Stimulated activated CD8-positive, alpha-beta memory T cell treated with anti-CD3 and anti-CD28 coated beads, Interleukin-15, amount 100 ng/mL, for 48 hours (primary cell): ENCODE measurements at places on chromosomes 7 and 10.

- DNase-seq, result no peak
Measured at GRCh38 chr7:83441-83840, 108.9 kb upstream of the FAM20C start.

DNA sequence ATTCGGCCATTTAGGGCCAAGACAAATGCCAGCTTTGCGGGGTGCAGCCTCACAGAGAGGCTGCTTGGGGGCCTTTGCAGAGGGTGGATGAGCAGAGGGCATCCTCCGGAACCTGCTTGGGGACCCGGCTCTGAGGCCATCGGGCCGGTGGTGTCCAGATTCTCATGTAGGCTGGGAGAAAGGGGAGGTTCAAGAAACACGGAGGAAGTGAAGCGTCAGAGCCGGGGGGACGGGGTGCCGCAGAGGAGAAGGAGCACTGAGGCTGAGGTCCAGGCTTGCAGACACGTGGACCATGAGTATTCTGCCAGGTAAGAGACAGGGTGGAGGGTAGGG is 150.7 kb upstream of the SHH start:
- DNase-seq, result no peak

- no peak for DNase-seq
Measured at GRCh38 chr10:131587976-131588680, 276.6 kb upstream of the TCERG1L start.

DNA sequence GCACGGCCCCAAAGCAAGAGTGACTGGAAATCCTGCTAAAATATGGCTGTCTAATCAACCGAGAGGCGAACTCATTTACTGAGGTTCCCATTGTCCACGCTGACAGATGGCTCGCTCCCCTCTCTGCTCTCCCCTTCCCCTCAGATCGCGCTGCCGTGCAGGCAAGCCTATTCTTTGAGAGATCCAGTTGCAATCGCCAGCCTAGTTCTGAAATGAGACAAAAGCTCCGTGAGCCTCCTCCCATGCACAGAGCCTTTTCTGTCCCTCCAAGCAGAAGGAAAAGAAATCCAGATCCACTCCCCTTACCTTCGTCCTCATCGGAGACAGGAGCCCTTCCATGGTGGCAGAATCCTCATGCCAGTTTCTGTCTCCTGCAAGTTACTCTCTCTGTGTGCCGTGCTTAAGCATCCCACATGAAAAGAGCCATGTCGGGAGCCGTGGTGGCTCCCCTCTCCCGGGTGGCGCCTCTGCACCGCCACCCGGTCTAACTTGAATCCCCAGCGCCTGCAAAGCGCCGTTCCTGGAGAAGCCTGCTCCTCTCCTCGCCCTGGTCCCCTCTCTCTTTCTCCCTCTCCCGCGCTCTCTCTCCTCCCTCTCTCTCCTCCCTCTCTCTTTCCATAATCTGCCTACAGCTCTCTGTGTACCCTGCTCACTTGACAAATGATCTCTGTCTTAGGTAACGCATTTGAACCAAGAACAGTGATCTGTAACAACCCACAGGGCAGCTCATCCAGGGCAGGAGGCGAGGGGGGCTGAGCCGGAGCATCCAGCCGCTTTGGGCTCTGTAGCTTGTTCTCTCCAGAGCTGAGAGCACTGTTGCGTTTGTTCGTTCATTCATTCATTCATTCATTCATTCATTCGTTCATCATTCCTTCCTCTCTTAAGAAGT is 156.8 kb downstream of the FRMD4A start:
- DNase-seq, result no peak

DNA sequence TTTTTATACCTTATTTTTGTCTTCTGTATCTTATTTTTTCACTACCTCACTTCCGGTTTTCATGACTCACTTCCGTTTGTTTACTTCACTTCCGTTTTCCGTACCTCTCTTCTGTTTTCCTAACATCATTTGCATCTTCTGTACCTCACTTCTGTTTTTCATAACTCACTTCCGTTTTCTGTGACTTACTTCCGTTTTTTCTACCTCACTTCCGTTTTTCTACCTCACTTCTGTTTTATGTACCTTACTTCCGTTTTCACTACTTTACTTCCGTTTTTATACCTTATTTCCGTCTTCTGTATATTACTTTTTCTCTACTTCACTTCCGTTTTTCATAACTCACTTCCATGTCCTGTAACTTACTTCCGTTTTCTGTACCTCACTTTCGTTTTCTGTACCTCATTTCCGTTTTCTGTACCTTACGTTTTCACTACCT is 492.5 kb upstream of the AKR1E2 start:
- DNase-seq, result no peak

- DNase-seq, result no peak
Measured at GRCh38 chr10:130973127-130973839, 338.2 kb downstream of the TCERG1L start.

GRCh38 chr10:117094856-117095255 is 43.2 kb downstream of the VAX1 start:
- DNase-seq, result no peak

DNA sequence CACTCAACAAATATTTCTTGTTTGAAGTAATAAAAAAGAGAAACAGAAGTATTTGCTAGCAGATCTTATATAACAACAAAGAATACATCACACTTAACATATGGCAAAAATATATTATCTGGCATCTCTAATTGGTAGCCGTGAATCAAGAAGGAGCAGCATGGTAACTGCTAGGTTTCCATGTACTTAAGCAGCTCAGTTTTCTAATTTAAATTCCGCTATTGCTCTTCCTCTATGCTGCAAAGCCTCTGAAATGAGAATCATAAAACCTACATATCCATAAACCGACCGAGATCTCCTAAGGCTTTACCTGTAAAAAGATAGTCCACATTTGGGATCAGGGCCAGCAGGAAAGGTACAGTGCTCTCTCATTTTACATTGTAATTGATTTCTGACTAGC is 76.6 kb upstream of the PTPRZ1 start:
- DNase-seq, result no peak

DNA sequence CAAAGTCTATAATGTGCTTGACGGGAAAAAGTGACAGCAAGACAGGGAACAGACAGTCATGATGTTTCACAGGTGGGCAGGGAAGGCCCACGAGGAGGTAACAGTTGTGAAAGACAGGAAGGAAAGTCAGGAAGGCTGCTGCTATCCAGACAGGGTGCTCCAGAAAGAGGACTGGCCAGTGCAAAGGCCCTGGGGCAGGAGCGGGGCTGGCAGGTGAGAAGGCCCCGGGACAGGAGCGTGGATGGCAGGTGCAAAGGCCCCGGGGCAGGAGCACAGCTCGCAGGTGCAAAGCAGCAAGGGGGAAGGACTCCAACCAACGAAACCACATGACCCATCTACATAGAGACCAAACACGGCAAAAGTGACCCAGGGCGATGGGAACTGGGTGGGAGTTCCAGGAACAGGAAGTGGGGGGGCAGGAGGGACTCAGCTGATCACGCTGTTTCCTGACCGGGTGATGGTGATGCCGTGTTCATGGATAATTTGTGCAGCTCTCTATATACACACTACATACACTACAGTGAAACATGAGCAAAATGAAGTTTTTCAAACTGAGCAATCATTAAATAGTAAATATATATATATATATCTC is 138.2 kb downstream of the MAD1L1 start:
- DNase-seq, result no peak

DNA sequence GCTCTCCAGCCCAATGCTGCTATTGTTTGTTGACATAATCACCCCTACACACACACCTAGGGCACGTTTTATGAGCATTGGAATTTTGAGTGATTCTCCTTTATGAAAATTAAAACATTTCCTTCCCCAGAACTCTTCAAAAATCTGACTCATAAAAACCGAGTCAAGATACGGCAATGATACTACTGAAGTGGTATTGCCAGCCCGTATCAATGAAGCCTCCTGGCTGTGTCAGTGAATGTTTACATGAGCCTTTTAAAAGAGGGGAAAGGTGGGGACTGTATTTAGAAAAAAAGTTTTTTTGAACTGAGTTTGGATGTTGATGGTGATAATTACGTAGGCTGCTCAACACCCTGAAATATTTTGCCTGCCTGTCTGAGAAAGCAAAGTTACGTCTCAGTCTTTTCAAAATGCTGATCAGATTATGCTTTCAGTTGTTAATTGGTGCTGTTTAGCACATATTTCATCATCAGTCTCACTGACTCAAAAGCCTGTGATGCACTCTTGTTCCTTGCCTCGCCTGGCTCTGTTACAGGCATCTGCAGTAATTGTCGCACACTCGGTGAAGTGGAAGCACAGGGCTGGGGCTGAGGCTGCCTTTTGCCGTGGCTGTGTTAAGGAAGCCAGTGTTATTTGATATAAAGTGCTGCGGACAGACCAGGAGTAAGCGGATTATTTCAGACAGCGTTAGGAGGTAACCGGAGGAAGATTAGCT is 157.4 kb upstream of the TCF7L2 start:
- no peak for DNase-seq

DNA sequence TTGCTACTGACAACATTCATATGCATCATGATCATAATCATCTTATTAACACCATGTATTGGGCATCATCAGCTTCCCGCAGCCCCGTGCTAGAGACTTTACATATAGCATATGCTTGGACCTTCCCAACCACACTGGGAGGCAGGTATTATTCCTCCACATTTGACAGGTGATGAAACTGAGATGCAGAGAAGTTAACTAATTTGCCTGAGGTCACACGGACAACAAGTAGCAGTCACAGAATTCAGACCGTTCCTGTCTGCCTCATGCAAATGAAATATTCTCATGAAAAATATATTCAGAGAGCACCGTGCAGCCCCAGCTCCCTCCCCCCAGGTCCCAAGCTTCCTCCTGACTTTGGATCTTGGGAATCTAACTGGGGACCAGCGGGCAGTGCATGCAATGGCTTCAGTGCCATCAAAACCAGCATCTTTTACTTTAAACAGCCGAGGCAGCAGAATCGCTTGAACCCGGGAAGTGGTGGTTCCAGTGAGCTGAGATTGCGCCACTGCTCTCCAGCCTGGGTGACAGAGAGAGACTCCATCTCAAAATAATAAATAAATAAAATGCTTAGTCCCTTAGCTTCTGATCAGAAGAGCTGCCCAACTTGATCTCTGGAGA is 112.2 kb upstream of the GPR26 start:
- DNase-seq, result no peak

GRCh38 chr10:67017218-67017617 is 91.4 kb downstream of the LRRTM3 start:
- DNase-seq, result no peak
